Cortex of kidney (tissue), 1 donor: ENCODE measurements at places on chromosomes 3 and 15.

- DNase-seq, result no peak
Observed at GRCh38 chr15:81336568-81336967, 12.6 kb upstream of the STARD5 start.

DNA sequence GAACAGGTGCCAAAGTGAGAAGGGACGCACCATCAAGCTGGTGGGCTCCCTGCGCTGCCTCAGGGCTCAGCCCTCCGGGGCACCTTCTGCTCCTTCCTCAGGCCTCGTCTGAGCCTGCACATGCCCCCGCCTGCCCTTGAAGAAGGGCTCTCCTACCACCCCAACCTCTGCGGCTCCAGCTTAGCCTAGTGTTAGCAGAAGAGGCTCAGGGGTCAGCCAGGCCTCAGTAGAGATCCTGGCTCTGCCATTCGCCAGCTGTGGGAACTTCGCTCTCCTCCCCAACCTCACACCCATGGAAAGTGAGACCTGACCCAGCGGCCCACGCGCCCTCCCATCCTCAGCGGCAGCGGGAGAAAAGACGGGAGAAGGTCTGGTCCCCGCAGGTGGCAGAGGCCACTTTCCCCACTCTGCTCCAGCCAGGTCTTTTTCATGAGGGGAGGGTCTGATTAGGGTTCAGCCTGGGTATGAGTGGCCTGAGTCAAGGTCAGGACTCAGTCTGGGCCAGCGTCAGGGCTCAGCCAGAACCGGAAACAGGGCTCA, 8.2 kb downstream of the GRIP2 start:
- DNase-seq, result no peak

GRCh38 chr3:48372377-48372770, 355 bp downstream of the FBXW12 start:
- no peak for DNase-seq

GRCh38 chr3:142363936-142364467, 83.8 kb downstream of the XRN1 start:
- no peak for DNase-seq

DNA sequence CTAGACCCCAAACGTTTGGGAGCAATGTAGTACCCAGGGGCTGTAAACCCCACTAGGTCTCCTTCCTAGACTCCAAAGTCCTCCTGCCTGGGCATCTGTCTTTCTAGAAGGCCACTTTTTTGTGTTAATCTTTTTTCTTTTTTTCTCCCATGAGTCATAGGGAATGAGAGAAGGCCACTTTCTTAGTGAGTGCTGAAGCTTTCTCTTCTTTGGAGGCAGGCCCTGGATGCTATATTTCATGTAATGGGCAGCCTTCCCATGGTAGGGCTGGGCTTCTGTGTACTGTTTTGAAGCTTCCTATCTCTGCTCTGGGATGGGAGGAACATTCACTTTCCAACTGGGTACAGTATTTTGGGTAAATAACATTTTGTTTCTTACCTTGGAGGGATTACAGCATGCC, 15.2 kb upstream of the RTP2 start:
- no peak for DNase-seq

DNA sequence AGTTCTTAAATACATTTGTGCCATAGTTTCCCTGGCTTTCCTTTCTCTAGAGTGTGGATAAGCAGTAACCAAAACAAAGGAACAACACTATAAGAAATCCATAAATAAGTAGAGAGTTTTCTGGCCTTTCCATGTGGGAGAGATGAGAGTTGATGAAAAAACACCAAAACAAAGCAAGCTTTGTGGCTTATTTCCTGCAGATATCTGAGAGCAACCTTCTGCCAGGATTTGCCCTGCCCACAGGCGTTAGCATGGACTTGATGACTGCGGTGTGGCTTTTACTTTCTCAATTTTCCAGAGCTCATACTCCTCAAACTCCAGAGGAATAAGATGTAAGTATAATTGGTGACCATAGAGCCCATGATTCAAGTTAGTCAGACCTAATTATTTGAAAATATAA, 194.9 kb downstream of the RAP2B start:
- DNase-seq, result no peak

DNA sequence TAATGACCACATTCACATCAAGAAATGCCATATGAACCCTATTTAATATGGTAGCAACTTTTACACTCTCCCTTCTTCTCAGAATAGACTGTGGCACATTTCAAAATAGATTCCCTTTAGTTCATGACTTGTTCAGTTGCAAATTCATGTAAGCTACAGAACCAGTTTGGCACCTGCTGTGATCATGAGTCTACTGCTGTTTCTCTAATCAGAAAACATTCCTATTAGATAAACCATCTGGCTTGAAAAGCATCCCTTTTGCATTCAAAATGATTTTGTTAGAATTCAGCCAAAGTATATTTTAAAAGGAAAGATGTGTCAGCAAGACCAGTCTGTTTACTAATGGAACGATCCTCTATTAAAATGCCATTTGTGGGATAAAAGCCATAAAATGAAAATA, 304.4 kb downstream of the BCHE start:
- no peak for DNase-seq
